ENCODE measurements at places on chromosomes 1 and 21.

- no peak for DNase-seq
Measured at GRCh38 chr1:211894312-211894711, 63.7 kb upstream of the LPGAT1 start.

GRCh38 chr1:86773341-86774288 lies 69.2 kb downstream of the SH3GLB1 start:
- no peak for DNase-seq

- DNase-seq = no peak
Measured at GRCh38 chr1:78672428-78672827, 22.8 kb downstream of the IFI44 start.

DNA sequence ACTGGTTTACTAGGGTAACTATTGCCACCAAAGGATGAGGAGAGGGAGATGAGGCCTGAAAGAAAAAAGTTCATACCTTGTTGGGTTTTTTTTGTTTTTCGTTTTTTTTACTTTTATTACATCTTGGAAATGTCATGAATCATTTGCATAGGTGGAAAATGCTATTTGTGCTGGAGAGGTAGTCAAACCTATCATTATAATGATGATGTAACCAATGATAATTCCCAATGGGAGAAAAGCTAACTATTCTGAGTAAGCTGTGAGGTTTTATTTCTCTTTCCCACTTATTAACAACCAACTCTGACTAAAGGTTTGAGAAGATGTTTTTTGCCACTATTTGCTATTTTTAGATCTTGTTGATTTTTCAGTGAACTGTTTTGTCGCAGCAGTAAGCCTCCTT lies 29.0 kb downstream of the SH3GLB1 start:
- DNase-seq = no peak

GRCh38 chr21:42474043-42474831 lies 21.8 kb downstream of the RSPH1 start:
- DNase-seq = peak; percentile 28

DNA sequence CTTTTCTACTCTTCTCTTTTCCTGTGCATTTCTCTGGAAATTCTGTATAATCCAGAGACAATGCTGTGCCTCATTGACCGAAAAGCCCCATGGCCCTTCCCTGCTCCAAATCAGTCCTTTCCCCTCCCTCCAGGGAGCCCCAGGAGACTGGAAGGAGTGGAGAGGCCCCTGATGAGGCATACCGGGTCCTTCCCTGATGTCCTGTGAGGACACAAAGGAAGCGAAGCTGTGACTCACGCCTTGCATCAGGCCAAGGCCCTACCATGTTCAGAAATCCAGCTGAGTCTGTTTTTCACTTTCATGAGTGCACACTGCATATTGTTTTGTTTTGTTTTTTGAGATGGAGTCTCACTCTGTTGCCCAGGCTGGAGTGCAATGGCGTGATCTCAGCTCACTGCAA lies 38.7 kb upstream of the BECN2 start:
- no peak for DNase-seq

DNA sequence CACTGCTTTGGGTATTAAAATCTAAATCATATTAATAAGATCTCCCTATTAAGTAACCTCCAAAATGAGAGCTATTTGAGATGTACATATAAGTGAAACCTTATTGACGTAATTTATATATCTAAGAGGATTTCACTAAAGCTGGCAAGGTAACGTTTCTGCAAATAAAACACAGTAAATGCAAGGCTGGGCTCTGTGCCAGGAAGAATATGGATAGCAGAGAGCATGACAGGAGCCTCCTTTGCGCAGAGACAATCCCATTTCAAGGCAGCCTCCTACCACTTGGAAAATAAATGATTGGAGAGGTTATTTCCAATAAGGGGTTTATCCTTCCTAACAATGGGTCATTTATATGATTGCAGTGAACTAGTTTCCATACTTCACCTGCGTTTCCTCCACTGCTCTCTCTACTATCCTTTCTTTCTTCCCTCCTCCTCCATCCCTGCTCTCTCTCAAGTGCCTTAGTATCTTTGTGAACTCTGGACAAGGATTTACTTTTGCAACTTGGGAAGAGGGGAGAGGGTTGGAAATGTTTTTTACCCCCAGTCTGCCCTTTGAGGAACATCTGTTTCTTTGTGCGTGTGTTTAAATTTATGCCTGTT lies 3.0 kb upstream of the NFIA start:
- DNase-seq = no peak

GRCh38 chr1:107152395-107152794 lies 11.6 kb downstream of the NTNG1 start:
- no peak for DNase-seq

DNA sequence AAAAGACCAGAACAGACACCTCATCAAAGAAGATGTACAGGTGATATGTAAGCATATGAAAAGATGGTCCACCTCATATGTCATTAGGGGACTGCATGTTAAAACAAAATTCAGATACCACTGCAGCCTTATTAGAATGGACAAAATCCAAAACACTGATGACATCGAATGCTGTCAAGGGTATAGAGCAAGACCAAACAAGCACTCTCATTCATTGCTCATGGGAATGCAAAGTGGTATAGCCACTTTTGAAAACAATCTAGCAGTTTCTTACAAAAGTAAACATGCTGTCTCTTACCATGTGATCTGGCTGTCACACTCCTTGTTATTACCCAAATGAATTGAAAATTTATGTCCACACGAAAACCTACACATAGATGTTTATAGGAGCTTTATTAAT lies 426.6 kb upstream of the ESRRG start:
- no peak for DNase-seq

GRCh38 chr21:34017039-34017961 lies 56.1 kb upstream of the MRPS6 start:
- DNase-seq = no peak

- peak; percentile 24 for DNase-seq
Measured at GRCh38 chr1:166811691-166812090, 27.6 kb upstream of the POGK start.

DNA sequence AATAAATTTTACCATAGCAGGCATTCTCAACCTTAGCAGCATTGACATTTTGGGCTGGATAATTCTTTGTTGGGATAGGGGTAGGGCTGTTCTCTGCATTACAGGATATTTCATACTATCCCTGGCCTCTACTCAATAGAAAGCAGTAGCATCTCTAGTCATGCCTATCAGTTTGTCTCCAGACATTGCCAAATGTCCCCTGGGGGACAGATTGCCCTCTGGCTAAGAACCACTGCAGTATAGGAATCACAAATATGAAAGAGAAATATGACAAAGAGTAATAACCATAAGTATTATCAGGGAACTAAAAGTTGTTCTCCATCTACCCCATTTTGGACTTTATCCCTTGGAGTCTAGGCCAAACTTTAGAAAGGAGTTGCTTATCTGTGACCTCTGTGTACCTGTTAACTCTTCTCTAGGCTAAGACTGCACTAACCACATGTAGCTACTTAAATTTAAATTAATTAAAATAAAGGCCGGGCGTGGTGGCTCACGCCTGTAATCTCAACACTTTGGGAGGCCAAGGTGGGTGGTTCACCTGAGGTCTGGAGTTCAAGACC lies 76.1 kb downstream of the AGO3 start:
- DNase-seq = no peak

DNA sequence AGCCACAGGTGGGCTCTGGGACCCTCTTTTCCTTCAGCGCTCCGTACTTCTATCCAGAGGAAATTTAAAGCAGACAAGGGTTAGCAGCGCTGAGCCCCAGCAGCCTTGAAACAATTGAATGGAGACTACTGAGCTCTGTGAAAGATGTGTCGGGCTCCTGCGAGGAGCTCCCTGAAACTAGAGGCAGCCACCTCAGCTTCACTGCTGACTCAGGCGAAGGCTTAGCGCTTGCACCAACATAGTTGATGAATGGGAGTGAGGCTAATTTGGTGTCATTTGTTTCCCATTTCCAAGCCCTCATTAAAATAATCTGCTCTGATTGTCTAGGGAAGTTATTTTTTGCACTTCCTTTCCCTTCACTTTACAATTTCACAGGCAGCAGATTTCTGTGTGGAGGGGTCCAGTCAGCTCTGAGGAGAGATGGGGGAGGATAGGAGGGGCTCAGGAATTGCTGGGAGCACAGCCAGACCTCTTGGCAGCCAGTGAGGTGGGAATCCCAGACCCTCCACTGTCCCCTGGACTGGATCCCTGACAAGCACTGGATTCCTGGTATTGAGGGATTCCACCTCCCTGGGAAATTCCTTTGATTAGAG lies 398.9 kb upstream of the PLXNA2 start:
- no peak for DNase-seq

DNA sequence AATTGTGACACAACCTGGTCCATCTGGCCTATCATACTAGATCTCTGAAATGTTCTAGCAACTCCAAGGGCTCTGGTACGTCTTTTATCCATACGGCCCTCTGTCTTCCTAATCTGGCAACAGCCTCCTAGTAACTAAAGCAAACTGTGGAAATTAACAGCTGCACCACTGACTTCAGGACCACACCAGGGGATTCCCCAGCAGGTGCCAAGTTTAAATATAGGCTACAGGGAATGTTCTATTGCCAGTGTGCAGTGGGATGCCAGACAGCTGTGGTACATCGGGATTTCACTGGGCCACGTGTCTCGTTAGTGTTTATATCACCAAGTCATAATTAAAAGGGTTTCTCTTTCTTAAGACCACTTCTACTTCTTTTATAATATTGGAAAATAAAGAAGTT lies 94.3 kb downstream of the RGS2 start:
- DNase-seq = no peak

- no peak for DNase-seq
Measured at GRCh38 chr21:39537571-39537970, 75.2 kb upstream of the B3GALT5 start.

DNA sequence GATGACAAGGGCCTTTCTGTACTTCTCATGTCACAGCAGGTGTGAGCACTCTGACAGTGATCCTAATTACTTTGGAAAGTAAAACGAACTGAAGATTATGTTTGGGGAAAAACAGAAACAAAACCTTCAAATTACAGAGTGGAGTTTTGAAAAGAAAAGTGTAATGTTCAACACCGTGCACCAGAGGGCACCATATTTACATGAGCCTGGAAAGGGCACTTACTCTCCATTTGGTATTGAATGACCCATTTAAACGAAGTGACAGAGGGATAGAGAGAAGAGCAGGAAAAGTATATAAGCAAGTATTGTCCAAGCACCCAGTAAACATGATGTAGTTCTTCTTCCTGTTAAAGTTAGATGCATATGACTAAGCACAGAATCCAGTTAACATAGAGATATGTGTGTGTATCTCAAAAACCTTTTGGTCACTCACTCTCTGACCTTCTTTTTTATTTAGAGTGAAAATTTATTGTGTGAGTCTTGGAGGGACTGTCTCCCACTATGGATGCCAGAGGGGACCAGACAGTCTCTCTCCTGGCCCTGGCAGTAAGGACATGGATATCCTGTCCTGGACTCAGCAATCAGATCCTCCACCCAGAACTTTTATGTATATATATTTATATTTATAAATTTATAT lies 3.8 kb upstream of the RGSL1 start:
- peak; percentile 80 for DNase-seq

- no peak for DNase-seq
Measured at GRCh38 chr1:193705554-193705981, 519.2 kb upstream of the B3GALT2 start.

GRCh38 chr1:180482425-180483275 lies 19.7 kb downstream of the ACBD6 start:
- DNase-seq = peak; percentile 84

GRCh38 chr1:247216261-247216660 lies 39.6 kb upstream of the VN1R5 start:
- no peak for DNase-seq

GRCh38 chr1:30871276-30871871 lies 37.2 kb downstream of the SDC3 start:
- no peak for DNase-seq

DNA sequence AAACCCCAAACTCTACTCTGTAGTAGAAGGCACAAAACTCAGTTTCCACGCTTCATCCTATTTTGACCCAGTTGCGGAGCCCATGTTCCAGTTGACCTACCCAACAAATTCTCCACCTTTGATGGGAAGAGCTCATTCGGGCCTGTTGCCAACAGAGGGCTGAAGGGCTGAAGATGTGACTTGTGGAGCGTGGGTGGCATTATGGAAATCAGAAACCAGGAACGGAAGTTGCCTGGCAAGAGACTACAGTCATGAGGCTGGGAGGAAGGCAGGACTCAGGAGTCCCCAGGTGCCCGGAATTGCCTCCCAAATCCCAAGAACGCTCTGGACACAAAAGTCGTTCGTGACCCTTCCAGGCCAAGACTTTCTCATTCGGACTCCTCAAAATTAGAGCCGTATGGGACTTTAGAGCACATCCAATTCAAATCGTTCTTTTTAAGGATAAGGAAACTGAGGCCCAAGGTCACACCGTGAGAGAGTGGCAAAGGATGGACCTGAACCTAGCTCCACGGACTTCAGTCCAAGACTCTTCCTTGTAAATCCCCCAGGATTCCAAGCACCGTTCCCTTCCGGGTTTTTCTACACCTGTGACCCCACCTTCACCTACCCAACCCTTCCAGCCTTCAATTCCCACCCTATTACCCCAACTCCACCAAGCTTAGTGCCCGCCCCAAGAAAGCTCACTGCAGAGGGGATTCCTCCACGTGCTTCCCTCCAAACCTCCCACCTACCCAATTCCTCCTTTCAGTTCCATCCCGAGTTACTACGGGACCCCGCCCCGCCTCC lies 739 bp downstream of the SMG5 start:
- DNase-seq = peak; percentile 44

DNA sequence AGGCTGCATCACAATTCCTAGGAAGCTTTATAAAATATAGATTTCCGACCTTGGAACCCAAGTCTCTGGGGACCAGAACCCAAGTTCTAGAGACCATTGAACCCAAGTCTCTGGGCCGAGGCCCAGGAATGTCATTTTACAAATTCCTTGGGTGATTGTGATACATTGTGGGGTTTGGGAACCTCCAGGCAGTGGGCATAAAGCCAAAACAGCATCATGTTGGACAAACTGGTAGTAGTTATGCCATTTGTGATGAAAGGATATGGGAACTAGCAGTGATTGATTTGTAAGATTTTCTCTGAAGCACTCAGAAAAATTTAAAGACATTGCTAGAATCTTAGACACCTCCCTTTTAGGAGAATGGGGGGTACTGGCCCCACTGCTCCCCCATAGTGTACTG lies 160.2 kb downstream of the HIVEP3 start:
- DNase-seq = no peak

DNA sequence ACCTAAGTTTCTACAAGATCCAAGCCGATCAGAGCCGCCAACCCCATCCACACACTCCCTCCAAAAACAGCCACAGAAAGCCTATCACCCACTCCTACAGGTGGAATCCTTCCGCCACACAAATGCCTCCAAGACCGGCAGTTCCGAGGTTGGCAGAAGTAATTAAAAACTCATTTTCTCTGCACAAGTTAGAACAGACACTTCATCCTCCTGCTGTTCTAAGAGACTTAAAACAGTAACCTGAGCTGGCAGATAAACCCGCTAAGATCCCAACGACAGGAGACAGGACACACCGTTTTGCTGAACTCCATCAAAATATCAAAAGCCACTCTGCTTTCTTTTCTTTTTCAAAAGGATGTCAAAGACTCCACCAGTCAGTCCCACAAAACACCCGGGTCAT lies 2.8 kb downstream of the SSBP3 start:
- no peak for DNase-seq

DNA sequence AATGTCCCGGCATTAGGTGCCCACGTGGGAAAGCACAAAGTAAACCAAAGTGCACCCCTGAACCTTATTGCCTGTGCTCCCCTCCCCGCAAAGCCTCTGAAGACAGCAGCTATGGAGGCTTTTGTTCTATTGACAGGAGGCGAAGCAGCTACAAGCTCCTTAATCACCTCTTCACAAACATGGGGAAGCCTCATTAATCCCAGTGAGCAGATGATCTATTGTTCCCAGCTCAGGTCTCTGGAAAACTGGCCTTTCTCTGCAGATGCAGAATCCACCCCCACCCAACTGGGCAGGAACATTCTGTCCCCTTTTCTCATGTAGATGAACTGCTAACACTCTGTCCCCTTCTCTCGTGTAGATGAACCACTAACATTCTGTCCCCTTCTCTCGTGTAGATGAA lies 190.5 kb upstream of the CSF3R start:
- no peak for DNase-seq
